Left lung (tissue), 14 donors: ENCODE measurements at places on chromosomes 5 and 9.

- H3K4me1 ChIP-seq: peaks cover 40% of the 10 kb centered on the region
- no peaks in the 10 kb centered on the region for H3K36me3 ChIP-seq
- H3K27me3 ChIP-seq: no peaks in the 10 kb centered on the region
These were observed 629 bp downstream of the ZBTB26 start for GRCh38 chr9:122930541-122931225.

GRCh38 chr5:176337913-176338312 lies 23.7 kb downstream of the KIAA1191 start:
- H3K4me1 ChIP-seq: no peaks in the 10 kb centered on the region
- no peak for DNase-seq
- H3K27ac ChIP-seq: no peak overlapping the region
- H3K27me3 ChIP-seq: no peaks in the 10 kb centered on the region
- no peaks in the 10 kb centered on the region for H3K36me3 ChIP-seq

DNA sequence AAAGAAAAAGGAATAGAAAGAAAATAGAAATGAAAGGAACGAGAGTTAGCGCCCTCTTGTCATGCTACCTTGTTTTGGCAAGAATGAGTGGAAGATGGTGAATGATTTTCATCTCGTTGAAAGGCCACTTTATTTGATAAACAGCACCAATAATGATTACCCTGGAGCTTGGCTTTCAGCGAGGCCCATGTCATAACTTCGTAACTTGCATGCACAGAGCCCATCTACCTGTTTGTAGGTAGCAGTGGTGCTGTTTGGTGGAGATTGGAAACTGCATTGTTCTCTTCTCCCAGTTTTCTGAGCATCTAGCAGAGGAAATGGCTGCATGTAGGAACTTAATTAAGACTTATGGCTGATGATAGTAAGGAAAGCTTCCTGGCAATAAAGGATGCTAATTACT lies 59.3 kb downstream of the NPR3 start:
- H3K4me3 ChIP-seq: no peak overlapping the region
- H3K27ac ChIP-seq: no peak overlapping the region
- H3K4me1 ChIP-seq: no peaks in the 10 kb centered on the region
- no peaks in the 10 kb centered on the region for H3K27me3 ChIP-seq
- no peaks in the 10 kb centered on the region for H3K36me3 ChIP-seq

DNA sequence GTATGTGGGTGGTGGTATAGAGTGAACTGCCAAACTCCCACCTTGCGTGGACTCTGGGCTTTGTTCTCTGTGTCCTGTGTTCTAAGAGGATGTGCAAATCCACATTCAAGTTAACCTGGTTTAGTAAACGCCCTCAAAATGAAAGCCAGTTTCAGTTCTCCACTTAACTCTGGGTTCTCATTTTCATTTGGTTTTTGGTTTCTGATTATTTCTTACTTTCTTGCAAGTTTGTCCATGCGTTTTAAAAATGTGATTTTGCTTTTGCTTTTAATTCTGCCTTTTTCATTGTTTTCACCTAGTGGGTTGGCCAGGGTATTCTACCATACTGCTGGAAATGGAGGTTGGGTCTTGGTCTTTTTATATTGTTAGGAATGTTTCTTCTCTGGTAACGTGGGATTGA lies 38.2 kb downstream of the GALNT10 start:
- H3K4me3 ChIP-seq: no peak overlapping the region
- no peaks in the 10 kb centered on the region for H3K4me1 ChIP-seq
- DNase-seq: no peak
- no peaks in the 10 kb centered on the region for H3K27me3 ChIP-seq
- no peaks in the 10 kb centered on the region for H3K36me3 ChIP-seq

DNA sequence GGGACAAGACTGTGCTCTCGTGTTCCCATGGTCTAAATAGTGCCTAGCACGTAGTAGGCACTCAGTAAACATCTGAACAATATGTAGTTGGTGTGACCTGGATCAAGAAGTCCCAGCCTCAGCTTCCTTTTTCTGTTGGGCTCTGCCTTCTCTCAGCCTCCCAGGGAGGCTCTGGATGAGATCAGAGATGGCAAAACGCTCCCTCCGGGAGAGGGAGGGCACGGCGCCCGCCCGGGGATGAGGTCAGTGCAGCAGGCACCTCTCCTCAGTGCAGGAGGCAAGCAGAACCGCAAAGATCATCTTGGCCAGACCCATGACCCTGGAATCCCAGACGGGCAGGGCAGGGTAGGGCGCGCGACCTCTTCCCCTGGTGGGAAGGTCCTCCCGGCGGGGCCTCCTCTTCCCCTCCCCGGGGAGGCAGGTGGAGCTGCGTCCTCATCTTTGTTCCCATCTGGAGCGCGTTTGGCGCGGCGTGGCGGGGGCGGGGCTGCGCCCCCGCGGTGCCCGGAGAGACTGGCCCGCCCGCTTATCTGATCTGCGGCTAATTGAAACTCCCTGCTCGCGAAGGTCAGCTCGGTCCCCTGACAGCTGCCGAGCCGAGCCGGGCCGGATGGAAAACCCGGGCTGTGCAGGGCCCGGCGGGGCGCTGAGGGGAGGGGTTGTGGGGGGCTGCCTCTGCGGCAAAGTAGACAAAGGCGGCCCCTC lies 60.9 kb downstream of the CXXC5 start:
- no peaks in the 10 kb centered on the region for H3K36me3 ChIP-seq
- H3K4me1 ChIP-seq: peaks cover 37% of the 10 kb centered on the region
- peak; percentile 53 for DNase-seq
- H3K27ac ChIP-seq: peak overlapping the region; percentile 21
- H3K4me3 ChIP-seq: peak overlapping the region; percentile 12

- no peak overlapping the region for H3K27ac ChIP-seq
- H3K4me3 ChIP-seq: no peak overlapping the region
- DNase-seq: no peak
- H3K4me1 ChIP-seq: no peaks in the 10 kb centered on the region
These were observed 187.1 kb downstream of the TRIM32 start for GRCh38 chr9:116873937-116874914.
